A172 (cell line): ENCODE measurements at places on chromosomes 3 and 15. TPM values are rescaled to one million over a fixed set of nuclear protein-coding genes. Genes with fewer than 3 reads are reported as not detected.

The SLC49A4 gene
- 44.2 and 49.5 TPM in 2 replicates for total RNA-seq

DNA sequence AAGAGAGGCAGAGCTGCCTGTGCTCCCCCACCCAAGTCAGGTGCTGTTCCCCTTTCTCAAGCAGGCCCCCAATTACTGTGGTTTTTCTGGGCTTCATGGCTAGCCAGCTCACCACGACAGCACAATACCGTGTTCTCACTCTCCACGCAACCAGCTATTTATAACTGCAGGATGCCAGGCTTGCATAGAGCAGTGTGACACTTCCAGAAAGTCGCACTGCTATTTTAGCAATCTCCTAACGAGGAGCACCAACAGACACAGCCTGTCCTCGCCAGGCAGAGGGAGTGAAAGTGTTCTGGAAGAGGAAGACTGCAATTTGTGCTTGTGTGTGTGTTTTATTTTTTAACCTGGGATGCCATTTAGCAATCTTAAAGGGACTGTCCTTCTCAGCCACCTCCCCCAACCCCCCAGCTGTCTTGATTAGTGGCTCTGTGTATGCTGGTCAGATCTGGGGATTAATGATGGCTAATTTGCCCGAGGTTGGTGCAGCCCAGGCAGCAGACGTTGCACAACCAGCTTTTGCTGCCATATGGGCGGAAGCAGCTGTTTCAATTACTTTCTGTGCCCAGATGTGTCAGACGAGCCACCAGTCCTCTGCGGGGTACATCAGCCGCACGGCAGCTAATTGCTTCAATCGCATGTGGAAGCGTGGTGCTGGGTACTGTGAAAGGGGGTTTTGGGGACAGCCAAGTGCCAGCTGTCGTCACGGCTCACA is 268.0 kb upstream of the ARRDC4 start:
- DNase-seq: no peak

The CYP1A2 gene
- not detected in 2 replicates for total RNA-seq

DNA sequence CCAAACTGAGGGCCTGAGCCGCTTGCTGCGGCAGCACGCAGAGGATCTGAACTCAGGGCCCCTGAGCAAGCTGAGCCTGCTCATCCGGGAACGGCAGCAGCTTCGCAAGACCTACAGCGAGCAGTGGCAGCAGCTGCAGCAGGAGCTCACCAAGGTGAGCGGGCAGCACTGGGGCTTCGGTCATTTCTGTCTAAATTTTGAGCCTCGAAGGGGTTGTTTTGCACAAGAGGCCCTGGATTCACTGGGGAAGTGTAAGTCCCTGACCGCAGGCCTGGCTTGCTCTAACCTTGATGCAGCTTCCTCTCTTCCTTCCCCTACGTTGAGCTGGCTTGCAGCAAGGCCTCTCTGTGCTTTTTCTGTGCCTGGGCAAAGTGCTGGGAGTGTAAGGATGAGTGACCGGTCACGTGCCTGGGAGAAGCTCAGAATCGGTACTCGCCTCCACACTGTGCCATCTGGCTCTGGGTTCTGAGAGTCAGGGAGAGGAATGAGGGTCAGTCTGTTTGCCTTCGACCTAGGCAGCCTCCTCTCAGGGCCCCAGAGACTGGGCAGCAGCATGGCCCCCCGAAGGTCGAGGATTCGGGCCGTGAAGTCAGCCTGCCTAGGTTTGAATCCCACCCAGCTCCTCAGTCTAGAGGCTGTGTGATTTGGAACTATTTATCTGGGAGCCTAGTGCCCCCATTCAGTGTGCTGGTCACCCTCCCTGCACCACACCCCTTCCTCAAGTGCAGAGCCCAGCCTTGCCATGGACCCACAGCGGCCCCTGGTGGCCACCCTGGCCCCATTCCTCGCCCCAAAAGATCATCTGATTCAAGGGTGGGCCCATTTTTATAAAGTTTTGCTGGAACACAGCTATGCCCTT is 1.4 kb downstream of the FES start:
- DNase-seq: peak; percentile 46

The CRTAP gene
- 416 and 442 TPM in 2 replicates for total RNA-seq

DNA sequence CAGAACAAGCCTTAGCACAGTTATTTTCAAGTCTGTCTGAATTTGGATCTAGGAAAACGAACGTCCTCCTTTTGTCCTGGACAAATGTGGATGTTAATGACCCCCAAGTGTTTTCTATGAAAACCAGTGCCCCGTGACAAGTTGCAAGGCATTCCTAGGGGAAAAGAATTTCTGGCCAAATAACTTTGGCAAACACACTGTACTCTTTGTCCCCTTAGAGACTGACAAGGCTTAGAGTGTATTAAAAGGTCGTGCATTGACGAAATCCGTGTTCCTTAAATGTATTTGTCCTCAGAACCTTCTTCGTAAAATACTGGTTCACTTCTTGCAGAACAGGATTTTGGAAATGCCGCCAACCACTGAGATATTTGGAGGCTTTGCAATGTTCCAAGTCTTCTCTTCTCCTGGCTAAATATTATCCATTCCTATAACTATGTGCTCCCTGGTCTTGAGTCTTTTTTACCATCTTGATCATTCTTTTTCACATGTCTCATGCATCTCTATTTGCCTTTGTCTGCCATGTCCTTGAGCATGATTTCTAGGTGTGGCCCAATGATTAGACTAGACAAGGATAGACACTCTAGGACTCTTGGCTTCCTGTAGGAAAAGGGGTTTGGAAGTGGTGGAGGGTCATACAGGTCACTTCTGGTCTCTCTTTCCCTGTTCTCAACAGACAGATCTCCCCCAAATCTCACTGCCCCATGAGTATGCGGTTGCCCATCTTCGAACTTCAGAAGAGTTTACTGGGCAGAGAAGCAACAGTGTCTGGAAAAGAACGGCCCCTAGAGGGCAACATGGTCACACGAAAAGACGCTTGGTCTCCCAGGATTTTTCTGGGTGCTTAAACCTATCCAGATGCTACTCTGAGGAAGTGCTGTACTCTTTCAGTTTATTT is 117.5 kb downstream of the EDEM1 start:
- DNase-seq: peak; percentile 47

The FGF12 gene
- 4.3 and 4.9 TPM in 2 replicates for total RNA-seq
